ENCODE measurements at places on chromosomes 5 and 9.
A peak's percentile ranks its signal among the peaks of the same experiment; 100 is the strongest.

DNA sequence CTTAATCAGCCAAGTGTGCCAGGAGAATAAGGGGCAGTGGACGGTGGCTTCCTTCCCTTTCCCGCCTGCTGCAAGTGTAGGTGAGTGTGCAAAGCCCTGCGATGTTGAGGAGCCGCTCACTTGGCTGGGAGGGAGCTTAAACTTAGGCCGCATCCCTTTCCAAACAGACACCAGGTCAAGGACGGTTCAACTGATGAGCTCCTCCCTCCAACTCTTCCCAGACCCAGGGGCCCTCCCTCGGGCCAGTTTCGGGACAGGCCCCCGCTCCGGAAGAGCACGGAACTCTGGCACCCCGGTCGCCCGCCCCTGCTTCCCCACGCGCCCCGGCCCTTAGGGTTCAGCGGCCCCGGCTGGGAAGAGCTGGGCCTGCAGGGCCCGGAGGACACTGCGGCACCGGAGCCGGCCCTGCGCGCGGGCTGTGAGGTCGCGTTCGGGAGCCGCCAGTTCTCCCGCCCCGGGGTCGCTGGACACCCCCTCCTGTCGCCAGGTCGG, 481 bp downstream of the MRPL36 start:
- no peak for DNase-seq

- DNase-seq = no peak
Observed at GRCh38 chr9:11915699-11916098, 777.5 kb upstream of the TYRP1 start.

- DNase-seq = no peak
Observed at GRCh38 chr5:77847129-77847460, 71.0 kb upstream of the TBCA start.

GRCh38 chr5:97534166-97534565, 351.1 kb upstream of the RIOK2 start:
- peak; percentile 33 for DNase-seq

DNA sequence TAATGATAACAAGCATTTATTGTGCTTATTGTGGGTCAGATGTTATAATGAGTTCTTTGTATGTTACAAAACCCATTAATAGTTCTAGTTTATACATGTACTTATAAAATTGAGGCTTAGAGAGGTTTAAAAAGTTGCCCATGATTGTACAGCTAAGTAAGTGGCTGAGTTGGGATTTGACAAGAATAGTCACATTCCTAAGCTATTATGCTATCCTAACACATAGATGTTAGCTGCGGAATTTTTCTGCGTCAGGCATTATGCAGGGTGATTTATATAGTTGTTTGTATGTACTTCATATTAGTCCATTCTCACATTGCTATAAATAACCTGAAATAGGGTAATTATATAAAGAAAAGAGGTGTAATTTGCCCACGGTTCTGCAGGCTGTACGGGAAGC, 12.5 kb downstream of the COMMD10 start:
- no peak for DNase-seq

- DNase-seq = no peak
Observed at GRCh38 chr9:130156672-130157071, 15.5 kb upstream of the NCS1 start.

GRCh38 chr9:34648673-34649072, 2.2 kb downstream of the GALT start:
- DNase-seq = no peak

GRCh38 chr9:86660146-86660943, 287.0 kb downstream of the GAS1 start:
- no peak for DNase-seq

Measured in NCI-H526 (cell line).